H9 (cell line): ENCODE measurements at places on chromosomes 2 and 18.

GRCh38 chr2:240876475-240877251 lies 8.0 kb downstream of the AGXT start:
- no peak for DNase-seq

- no peak for DNase-seq
These were observed 89.7 kb upstream of the SEC11C start for GRCh38 chr18:59049721-59050660.

GRCh38 chr2:160499865-160500264 lies 6.3 kb upstream of the RBMS1 start:
- no peak for DNase-seq

- peak; percentile 83 for DNase-seq
These were observed at the start of gene EVA1A for GRCh38 chr2:75560768-75561565. Gene EVA1A (minus strand): TSS chr2:75560939. CDS start chr2:75518140, 42,799 bp downstream.

- peak; percentile 86 for DNase-seq
These were observed 9.1 kb upstream of the NR4A2 start for GRCh38 chr2:156341452-156342253.

DNA sequence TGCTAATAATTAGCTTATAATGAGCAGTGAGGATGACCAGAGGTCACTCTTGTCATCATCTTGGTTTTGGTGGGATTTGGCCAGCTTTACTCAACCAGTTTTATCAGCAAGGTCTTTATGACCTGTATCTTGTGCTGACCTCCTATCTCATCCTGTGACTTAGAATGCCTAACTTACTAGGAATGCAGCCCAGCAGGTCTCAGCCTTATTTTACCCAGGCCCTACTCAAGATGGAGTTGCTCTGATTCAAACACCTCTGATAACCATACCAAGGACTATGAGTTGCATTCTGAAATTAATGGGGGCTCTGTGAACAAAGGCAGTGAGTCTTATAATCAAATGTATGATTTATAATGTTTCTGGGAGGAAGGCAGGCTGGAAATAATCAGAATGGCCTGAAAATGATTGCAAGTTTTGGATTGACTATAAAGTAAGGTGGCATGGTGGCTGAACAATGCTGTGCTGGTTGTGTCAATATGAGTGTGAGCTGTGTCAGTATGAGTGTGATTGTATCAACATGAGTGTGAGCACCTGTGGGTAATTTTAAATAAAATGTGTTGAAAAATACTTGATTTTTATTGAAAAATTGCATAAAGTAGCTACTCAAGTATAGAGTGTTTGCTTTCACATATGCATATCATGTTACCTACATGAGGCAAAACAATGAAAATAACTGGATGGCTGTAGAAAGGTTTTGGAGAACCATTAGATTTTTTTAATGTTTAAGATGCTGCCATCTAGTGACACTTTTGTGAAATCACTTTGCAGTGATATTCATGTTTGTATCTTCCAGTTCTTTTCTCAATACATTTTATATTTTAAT lies 103.0 kb downstream of the KYNU start:
- no peak for DNase-seq

- no peak for DNase-seq
These were observed 237.9 kb upstream of the MMADHC start for GRCh38 chr2:149825473-149825872.

- DNase-seq: no peak
These were observed 75.3 kb upstream of the DDX18 start for GRCh38 chr2:117738991-117739839.

- no peak for DNase-seq
These were observed 574.5 kb upstream of the ZEB2 start for GRCh38 chr2:145094370-145094769.

DNA sequence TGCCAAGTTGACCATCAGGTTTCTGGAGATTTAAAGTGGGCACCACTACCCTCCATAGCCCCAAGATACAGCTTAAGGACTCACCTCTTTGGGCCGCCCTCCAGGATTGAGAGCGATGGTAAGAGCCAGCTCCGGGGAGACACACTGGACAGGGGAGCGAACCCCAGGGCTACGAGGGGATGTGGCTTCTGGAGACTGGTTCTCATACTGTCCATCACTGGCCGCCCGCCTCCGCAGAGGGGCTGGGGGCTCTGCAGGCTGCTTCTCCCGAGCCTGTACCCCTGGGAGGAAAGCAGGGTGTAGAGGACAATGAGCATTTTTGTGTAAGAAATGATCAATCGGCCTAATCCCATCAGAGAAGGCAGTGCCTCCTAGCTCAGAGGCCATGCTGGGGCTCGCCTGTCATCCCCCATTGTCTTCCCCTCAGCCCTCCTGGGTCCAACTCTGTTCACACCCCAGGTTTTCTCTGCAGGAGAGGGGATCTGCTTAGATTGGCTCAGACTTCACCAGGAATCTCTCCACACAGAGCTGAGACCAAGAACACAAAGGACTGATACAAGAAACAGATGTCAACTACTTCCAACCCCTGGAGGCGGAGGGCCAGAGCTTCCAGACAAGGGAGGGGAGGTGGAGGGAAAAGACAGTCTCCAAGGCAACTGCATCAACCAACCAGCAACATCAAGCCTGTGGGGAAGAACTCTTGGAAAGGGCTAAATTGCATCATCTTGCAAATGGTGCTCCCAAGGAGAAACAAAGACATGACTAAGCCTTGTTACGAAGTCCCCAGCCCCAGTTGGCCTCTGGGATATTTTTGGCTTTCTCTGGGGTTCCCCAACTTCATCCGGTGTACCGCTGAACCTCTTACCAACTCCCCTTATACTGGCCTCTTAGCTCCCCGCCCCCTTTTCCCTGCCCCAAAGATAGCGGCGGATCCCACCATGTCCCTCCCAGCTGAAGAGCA lies 166.6 kb downstream of the TNS1 start:
- DNase-seq: peak; percentile 50

- DNase-seq: no peak
These were observed 68.3 kb upstream of the ZNF521 start for GRCh38 chr18:25420077-25420825.

- no peak for DNase-seq
These were observed 997 bp upstream of the DRC1 start for GRCh38 chr2:26400723-26401122.

DNA sequence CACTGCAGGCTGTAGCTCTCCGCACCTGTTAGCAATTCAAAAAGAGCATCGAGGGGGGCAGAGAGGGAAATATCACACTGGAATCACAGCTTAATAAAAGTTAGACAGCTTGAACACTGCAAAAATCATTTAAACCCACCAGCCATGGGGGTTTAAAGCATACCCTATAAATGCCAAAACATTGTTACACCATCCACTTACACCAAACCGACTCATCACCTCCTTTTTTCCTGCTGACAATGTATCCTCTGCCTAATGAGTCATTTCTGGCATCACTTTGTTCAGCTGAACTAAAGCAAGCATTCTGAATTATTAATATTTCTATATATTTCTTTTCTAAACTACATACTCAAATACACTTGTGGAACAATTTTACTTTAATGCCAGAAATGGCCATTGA lies 21.6 kb downstream of the MC4R start:
- no peak for DNase-seq

- DNase-seq: no peak
These were observed 44.7 kb upstream of the FLACC1 start for GRCh38 chr2:201401815-201402214.

GRCh38 chr2:185522472-185522871 lies 216.1 kb upstream of the FSIP2 start:
- DNase-seq: no peak

DNA sequence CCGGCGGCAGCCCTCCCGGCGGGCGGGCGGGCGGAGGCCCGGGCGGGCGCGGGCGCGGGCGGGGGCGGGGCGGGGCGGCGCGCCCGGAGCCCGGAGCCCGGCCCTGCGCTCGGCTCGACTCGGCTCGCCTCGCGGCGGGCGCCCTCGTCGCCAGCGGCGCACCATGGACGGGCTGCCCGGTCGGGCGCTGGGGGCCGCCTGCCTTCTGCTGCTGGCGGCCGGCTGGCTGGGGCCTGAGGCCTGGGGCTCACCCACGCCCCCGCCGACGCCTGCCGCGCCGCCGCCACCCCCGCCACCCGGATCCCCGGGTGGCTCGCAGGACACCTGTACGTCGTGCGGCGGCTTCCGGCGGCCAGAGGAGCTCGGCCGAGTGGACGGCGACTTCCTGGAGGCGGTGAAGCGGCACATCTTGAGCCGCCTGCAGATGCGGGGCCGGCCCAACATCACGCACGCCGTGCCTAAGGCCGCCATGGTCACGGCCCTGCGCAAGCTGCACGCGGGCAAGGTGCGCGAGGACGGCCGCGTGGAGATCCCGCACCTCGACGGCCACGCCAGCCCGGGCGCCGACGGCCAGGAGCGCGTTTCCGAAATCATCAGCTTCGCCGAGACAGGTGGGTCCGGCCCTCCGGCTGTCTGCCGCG lies at the start of gene INHBB:
Gene INHBB (plus strand): TSS at position 111 of the 641 bp plus-strand sequence. CDS start 53 bp downstream, at position 164.
- DNase-seq: peak; percentile 41

DNA sequence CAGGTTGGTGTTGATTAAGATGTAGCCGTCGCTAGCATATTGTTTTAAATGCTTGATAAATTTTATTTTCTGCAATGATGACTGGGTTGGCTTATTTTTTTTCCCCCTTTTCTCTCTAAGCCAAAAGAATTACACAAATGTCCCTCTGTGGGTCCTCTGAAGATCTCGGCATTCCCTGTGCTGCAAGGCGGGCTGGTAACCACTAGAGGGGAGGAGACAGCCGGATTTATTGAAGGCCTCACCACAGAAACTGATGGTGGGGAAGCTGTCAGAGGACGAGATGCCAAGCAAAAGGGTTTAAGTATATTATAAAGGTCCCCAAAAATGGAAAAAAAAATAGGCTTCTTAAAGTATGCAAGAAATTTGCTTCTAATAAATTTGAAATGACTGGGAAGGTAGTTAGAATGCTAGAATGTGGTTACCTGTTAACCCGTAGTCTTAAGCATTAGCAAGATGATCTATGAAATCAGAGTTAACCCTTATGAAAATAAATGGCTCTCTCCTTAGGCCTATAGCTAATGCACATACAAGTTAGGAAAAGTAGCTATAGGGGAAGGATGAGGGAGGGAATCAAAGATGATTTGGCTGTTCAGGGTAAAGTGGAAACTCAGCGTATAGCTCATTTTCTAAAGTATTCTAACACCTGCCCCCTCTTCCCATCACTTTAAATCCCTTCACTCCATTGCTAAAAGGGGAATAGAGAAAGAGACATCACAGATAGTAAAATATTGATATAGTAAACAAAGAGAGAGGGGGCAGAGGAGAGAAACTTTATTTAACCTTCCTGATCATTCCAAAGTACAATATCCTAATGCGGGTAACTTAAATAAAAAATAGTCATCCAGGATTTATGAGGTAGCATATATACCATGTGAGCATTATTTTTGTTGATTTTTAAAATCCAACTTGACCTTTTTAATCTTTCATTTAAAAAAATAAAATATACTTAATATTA lies 894.5 kb upstream of the POU3F3 start:
- DNase-seq: peak; percentile 61

- DNase-seq: peak; percentile 31
These were observed 947 bp downstream of the ITSN2 start for GRCh38 chr2:24359129-24360049.

DNA sequence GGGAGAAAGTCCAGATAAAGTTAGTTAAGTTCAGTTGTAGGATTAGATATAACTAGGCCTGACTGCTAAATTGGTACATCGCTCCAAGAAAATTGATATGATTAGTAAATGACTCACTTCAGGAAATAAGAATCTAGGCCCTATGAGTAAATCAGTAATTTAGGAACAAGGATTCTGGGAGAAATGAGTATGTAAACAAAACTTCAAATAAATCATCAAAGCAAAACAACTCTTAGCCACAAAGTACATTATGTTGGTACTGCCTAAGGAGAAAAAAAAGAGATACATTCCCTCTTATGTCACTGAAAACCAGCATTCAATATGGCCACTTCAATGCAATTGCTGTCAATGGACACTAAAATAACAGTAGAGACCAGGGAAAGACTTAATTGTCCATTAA lies 529.1 kb downstream of the ZNF804A start:
- DNase-seq: no peak

DNA sequence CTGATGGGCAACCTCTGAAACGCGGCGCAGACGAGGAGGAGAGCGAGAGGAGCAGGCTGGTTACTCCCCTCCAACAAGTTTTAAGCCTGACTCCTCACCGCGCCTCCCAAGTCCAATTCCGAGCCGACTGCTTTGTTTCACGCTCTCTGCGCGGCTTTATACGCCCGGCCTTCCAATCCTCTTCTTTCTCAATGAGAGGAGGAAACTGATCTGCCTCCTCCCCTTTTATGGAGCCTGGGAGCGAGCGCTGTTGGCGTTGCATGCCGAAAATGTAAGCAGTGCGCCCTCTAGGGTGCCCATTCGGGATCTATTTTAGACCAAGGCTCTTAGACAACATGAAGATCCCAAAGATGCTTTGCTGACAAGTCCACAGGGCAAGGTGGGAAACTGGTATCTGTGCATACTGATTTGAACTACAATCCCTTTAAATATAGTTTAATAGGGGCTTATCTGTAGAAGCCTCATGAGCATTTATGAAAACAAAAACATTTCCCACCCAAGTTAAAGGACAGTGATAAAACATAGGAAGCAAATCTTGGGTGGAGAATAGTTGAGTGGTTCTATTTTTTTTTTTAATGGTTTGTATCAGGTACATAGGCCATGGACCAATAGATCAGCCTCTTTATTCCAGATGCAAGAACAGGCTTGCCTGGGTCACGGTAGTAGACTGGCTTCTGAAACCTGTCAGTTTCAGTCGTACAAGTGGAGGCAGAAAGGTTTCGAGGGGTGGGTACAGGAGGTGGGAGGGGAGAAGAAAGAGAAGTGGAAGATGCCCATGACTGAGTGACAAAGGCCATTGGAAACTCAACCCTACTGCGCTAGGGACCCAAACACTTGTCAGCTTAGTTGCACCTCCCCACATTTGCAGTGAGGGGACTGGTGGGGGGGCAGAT lies at the start of gene RND3:
Gene RND3 (minus strand): TSS at position 131 of the 893 bp plus-strand sequence. CDS start 250 bp downstream, outside the sequence.
- peak; percentile 96 for DNase-seq

GRCh38 chr2:8408560-8409460 lies 273.0 kb upstream of the ID2 start:
- DNase-seq: no peak

DNA sequence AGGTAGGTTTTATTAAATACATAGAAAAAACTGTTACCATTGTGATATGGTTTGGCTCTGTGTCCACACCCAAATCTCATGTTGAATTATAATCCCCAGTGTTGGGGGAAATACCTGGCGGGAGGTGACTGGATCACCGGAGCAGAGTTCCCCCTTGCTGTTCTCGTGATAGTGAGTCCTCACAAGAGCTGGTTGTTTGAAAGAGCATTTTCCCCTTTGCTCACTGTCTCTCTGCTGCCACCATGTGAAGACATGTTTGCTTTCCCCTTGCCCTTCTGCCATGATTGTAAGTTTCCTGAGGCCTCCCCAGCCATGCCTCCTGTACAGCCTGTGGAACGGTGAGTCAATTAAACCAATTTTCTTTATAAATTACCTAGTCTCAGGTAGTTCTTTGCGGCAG lies 352.7 kb upstream of the SLC39A10 start:
- DNase-seq: peak; percentile 74

GRCh38 chr2:171509945-171510731 lies 12.1 kb upstream of the CYBRD1 start:
- DNase-seq: no peak

DNA sequence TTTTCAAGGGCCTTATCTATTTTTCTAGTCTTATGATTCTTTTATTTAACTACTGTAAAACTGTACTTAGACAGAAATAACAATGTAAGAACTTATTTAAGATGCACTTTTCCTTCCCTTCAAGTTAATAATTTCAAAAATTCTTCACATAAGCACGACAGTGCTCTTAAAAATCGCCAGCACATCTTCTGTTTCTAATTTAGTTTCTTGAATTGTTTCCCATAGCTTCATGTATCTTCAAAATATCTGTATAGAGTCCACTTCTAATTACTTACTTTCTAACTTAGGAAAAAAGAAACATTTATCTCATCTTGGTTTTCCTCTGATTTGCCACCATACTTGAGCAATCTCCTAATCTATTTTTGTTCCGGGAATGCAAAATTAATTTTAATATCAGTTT lies 196.1 kb downstream of the BABAM2 start:
- DNase-seq: no peak
